ENCODE measurements at places on chromosomes 11 and 22.
A peak's percentile ranks its signal among the peaks of the same experiment; 100 is the strongest.

DNA sequence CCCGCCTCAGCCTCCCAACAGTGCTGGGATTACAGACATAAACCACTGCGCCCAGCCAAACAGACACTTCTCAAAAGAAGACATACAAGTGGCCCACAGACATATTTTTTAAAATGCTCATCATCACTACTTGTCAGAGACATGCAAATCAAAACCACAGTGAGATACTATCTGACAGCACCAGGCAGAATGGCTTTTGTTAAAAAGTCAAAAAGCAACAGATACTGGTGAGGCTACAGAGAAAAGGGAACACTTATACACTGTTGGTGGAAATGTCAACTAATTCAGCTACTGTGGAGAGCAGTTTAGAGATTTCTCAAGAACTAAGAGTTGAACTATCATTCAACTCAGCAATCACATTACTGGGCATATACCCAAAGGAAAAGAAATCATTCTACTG, 67.0 kb downstream of the ARHGAP20 start:
- no peak for DNase-seq

DNA sequence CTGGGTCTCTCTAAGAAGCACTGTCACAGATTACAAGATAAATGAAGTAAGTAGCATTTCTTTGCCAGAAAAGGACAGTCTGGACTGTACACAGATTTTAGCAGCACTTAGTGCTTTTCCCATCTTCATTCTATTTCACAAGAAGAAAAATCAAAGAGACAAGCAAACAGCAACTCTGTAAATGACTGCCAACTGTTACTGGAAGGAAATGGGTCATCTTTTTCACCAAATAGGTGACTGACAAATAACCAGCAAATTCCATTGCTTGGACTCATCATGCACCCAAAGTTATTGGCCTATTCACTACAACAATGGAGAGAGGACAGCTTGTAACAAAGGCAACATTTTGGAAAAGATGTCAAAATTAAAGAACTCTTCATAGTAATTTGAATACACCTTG, 28.9 kb upstream of the CARD18 start:
- DNase-seq, result no peak

GRCh38 chr11:8913961-8914660, 3.1 kb downstream of the AKIP1 start:
- DNase-seq, result peak; percentile 28

- no peak for DNase-seq
Measured at GRCh38 chr22:37677493-37677974, 2.1 kb downstream of the LGALS1 start.

GRCh38 chr11:8269636-8270035, 6.0 kb upstream of the LMO1 start:
- DNase-seq, result no peak

GRCh38 chr11:74018331-74019005, 9.6 kb upstream of the UCP3 start:
- DNase-seq, result peak; percentile 43

DNA sequence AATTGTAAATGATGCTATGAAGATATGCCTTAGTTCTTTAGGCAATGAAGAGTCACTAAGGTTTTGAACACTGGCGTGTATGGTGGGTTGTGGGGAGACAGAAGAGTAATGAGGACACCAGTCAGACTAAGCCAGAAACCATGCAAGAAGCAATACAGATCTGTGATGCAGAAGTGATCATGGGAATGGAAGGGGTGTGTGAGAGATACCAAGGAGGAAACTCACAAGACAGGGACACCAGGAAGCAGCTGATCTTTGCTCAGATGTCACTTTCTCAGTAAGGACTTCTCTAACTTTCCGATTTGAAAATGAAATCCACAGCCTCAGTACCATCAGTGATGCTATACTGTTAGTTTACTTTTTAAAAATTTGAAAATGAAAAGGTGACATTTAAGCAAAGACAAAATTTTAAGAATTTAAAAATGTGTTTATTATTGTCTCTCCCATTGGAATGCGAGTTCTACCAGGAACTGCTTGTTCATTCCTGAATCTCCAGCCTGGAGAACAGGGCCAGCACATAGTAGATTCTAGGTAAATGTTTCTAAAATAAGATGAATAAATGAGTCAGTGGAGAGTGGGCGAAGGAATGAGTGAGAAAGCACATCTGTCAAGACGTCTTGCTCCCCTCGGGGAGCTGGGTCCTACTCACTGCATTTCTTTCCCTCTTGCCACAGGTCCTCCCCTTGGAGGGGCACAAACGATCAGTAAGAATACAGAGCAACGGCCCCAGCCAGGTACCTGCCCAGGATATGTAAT, 60.4 kb downstream of the KCNJ1 start:
- DNase-seq, result no peak

DNA sequence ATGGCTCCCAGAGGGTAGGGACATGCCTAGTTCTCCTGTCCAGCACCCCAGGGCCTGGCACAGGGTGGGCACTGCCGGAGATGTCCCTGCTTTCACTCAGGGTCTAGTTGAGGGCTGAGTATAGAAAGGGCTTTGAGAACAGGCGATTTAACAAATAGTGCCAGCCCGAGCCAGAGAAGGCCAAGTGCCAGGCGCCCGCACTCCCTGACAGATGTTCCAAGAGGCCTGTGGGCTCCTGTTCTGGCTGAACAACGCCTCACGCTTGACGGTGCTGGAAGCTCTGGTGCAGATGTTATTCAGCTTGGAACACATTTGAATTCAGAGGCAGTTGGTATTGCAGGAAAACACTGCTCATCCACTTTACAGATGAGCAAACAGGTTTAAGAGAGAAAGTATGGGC, 46.5 kb downstream of the NFAM1 start:
- peak; percentile 10 for DNase-seq

- no peak for DNase-seq
Measured at GRCh38 chr11:16840951-16841350, 102.5 kb downstream of the C11orf58 start.

DNA sequence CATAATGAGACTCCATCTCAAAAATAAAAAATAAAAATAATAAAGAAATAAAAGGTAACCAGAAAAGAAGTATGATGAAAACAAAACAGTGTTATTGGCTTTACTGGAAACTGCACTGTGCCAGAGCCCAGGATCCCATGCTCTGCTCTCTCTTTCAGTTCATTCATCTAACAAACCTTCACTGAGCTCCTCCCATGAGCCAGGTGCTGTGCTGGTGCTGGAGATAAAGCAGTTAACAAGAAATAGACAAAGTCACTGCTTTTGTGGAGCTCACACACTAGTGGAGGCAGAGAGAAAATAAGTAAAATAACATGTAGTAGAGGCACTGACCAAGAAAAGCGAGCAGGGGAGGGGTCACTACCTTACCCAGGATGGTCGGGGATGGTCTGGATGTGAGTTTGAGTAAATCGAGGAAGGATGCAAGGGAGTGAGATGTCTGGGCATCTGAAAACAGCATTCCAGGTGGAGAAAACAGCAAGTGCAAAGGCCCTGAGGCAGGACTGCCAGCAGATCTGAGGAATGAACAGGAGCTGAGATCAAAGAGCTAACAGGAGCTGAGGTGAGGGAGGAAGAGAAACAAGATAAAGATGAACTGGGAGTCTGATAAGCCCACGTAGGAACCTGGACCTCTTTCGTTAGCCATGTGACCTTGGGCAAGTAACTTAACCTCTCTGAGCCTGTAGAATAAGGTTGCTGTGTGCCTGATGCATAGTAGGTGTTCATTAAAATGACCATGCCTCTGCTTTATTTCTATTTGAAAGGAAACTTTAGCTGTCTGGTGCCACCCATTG, 31.3 kb upstream of the CD82 start:
- DNase-seq, result no peak

- DNase-seq, result no peak
Measured at GRCh38 chr11:111414267-111414931, 35.3 kb upstream of the POU2AF1 start.

DNA sequence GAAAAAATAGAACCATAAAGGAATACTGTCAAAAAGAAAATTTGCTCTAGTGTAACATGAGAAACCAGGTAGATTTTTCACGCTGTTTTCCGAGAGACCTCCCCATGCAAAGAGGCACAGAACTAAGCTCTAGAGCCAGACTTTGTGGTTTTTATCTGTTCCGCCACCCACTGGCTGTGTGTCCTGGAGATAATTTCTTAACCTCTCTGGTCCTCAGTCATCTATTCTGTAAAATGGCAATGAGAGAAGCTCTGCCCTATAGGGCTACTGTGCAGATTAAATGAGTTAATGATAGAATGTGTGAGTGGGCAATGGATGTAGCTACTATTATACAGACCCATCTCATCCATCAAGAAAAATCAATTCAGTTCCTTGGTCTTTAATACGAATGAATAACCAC, 9.4 kb upstream of the SIGIRR start:
- DNase-seq, result no peak

- no peak for DNase-seq
Measured at GRCh38 chr11:6656936-6657335, 1.3 kb upstream of the DCHS1 start.

GRCh38 chr22:36358533-36359469, 29.0 kb downstream of the MYH9 start:
- no peak for DNase-seq

DNA sequence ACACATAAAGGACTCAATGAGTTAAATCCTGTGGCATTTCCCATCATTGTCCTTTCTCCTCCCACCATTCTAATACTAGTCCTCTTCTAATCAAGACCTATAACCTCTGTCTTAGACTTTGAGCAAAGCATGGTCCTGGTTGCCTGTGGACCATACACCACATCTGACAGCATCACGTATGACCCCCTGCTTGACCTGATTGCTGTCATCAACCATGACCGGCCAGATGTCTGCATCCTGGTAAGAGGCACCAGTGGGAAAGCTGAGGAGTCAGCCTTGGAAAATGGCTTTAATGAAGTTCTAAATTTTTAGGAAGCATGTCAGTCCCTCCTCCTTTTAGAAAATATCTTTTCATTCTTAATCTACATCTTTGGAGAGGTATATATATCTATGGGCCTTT, 25.8 kb downstream of the POLA2 start:
- no peak for DNase-seq

DNA sequence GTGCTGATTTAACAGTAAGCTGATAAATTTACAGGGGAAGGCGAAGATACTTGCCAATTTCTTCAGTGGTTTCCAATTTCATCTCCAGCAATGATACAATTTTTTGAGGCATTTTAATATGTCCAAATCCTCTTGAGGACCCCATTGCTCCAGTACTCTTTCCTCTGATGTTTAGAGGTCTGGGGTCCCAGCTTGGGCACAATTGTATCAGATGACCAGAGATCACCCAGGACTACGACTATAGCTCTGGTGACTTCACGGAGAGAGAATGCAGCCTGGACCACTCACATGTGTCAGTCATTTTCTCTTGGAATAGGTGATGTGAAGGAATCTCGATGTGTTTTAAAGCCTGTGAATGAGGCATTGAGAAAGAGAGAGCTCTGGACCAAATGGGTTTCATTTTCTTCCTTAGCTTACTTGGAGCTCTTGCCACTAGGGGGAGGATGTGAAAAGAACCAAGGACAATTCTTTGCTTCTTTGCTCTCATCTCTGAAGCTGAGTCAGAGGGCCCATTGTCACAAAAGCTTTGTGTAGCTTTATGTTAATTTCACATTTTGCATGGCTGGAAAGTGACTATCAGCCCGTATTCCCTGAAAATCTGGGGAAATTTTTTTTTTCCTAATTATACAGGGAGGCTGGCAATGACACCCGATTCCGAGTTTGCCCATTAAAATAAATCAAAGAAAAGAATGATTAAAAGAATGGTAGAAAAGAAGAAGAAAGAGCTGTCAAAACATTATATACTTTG, 6.7 kb upstream of the CCDC90B start:
- peak; percentile 85 for DNase-seq

DNA sequence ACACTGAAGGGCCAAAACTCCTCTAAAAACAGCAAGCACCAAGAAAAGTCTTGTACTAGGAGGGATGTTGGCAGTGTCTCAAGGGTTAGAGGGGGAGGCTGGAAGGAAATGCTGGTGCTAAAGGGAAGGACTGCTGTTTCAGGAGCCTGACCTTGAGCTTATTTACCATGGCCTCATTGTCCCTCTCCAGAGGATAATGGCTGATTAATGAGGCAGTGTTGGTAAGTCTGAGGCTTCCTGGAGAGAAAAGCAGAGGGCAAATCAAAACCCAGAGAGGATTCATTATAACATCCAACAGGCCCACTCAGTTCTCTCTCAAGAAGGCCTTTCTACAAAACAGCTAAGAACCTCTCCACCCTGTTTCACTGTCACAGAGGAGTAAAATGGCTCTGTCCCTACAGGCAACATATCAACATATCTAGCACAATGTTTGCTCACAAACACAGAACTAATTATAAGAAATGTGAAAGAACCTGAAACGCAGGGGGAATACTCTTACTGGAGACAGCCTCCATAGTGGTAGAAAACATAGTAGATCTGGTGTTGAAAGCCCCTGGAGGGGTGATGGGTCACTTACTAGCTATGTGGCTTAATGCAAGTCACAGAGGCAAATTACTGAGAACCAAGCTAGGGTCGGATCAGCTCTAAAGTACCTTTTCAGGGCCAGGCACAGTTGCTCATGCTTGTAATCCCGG, 31.4 kb downstream of the NUMA1 start:
- DNase-seq, result peak; percentile 21

DNA sequence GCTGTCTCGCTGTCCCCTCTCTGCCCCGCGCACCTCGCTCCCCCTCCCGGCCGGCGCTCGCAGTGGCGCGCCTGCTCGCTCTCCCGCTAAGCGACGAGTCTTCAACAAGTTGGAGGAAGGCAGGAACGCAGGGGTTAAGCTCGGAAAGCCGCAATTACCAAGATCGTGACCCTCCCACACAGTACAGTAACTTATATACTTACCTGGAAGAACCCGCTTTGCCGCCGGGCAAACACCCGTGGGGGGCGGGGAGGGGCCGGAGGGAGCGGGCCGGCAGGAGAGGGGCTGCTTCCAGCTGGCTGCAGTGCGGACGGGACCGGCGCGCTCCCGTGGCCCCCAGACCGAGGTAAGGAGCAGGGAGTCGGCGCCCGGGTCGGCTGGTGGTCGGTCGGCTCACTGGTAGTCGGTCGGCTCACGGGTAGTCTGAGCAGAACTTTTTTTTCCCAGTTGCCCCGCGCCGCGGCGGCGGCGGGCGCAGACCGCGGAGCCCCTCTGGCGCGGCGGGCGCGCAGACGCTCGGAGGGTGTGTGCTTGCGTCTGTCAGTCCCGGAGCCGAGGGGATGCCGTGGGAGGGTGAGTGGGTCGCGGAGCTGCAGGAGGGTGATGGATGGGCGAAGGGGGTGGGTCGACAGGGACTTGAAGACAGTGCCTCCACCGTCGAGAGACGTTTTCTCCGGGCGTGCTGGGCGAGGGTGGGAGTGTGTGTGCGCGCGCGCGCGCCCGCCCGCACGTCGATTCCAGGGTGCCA, 101.2 kb upstream of the HSD17B12 start:
- DNase-seq, result no peak

DNA sequence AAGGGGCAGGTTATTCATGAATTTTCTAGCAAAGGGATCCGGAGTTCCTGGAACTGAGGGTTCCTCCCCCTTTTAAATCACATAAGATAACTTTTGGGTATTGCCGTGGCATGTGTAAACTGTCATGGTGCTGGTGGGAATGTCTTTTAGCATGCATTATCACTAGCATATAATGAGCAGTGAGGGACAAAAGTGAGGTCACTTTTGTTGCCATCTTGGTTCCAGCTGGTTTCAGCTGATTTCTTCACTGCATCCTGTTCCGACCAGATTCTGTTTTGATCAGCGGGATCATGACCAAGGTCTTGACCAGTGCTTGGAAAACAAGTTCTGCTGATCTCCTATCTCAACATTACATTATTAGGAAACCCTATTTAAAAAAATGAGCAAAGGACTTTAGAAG, 7.4 kb downstream of the MIF start:
- no peak for DNase-seq
